Body of pancreas (tissue), 4 donors: ENCODE measurements at places on chromosomes 11 and 22. TPM values are rescaled to one million over a fixed set of nuclear protein-coding genes. Genes with fewer than 3 reads are reported as not detected.
A peak's percentile ranks its signal among the peaks of the same experiment; 100 is the strongest.

GRCh38 chr11:10453261-10453660 is 1.8 kb upstream of the AMPD3 start:
- DNase-seq = no peak

DNA sequence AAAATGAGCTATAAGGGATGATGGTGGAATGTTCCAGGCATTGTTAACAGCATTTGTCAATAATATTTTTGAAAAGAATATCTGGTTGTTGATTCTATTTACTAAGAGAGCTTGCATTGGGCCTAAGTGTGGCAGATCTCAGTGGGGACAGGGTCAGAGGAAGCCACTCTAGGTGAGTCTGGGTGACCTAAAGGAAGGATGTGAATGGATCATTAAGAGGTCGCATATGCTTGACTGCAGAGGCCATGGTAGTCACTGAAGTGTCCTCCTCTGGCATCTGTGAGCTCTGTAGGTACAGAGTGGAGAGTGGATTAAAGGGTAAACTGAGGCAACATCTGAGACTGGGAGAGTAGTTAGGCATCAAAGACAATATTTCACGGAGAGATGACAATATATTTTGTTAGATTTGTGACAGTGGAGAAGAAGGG is 37.9 kb upstream of the TOP3B start:
- no peak for DNase-seq

GRCh38 chr11:9847636-9848035 is 183.8 kb downstream of the SWAP70 start:
- no peak for DNase-seq

GRCh38 chr11:8733852-8734251 is 51.3 kb downstream of the RPL27A start:
- no peak for DNase-seq

DNA sequence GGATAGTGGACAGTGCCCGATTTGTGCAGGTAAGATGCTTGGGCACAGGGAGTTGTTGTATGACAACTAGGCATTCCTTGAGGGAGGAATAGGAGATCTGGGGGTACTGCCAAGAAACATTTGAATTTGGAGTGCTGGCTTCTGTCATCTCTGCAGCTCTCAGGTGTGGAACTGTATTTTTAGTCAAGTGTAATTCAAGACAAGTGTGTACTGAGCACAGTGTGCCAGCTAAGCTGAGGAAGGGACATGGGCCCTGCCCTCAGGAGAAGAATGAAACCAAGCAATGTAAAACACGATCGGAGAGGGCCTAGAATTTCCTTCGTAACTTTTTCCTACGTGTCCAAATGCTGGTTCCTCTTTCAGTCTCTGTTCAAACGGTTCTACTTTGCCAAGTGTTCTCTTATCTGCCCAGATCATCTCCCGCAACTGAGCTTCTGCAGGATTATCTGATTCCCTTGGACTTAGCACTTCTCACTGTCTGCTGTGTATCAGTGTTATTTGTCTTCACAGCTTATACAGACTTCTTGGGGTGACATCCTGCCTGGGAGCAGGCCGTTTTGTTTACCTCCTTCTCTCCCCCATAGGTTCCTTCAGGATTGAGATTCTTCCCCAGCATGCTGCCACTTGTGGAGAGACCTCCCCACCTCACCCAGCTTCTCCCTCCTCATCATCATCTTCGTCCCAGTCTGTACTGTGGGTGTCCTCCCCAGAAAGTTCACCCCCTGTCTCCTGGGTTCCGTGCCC is 27.6 kb downstream of the ART5 start:
- no peak for DNase-seq

- no peak for DNase-seq
Observed at GRCh38 chr11:64674774-64675173, 48.2 kb downstream of the NRXN2 start.

- DNase-seq = no peak
Observed at GRCh38 chr11:92129811-92130210, 94.8 kb upstream of the FAT3 start.

GRCh38 chr11:134756811-134757540 is 344.9 kb upstream of the B3GAT1 start:
- no peak for DNase-seq

GRCh38 chr11:7031471-7031871 is 11.2 kb downstream of the NLRP14 start:
- no peak for DNase-seq

GRCh38 chr11:133796043-133796795 is 49.1 kb downstream of the SPATA19 start:
- DNase-seq = no peak

DNA sequence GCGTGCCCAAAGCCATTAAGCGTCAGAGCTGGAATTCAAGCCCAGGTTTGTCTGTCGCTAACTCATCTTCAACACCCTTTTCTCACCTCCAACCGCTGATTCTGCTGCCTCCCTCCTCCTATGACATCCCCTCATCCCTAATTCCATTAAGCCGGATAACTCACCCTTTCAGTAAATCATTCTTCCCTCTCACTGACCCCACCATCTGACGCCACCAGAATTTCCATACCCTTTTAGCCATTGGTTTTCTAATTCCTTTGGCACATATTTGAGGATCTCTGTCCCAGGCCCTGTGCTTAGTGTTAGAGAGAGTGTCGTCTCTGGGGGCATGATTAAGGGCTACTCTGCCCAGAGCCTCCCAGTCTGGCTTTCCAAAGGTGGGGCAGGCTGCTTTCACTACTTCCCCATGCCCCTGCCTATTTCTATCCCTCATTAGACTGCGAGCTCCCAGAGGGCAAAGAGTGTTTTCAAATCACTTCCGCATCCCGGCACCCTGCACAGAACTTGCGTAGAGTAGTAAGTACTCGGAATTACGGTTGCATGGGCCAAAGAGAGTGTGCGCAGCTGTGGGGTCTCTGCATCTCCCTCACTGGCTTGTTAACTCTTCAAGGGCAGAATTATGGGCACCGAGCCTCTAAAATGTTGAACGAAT is 3.9 kb downstream of the KLHL35 start:
- no peak for DNase-seq

DNA sequence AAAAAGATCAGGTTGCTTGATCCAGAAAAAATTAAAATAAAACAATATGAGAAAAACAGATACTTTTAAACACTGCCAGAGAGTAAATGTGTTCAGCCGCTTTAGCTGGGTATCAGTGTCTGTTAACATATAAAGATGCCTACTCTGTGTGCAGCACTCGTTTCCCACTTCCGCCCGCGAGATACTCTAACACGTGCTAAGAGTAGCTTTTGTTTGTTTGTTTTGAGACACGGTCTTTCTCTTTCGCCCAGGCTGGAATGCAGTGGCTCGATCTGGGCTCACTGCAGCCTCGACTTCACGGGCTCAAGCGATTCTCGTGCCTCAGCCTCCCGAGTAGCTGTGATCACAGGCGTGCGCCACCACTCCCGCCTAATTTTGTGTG is 531 bp upstream of the MEN1 start:
- DNase-seq = peak; percentile 24

DNA sequence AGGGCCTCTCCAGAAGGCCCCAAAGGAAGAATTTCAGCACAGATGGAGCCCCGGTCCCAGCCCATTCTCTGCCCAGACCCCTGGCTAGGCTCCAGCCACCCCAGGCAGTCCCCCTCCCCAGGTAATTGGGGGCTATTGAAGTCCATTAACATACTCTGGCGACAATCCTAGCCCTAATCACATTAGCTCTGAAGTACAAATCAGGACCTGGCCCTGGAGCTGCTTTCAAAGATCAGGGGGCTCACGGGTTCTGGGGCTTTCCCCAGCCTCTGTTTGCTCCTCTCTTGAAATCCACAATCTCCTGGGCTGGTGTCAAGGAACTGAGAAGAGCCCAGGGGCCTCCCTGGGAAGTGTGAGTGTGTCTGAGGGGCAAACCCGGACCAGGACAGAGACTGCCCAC is 22.3 kb downstream of the FGF4 start:
- no peak for DNase-seq

GRCh38 chr11:108872781-108873291 is 208.0 kb downstream of the DDX10 start:
- no peak for DNase-seq

- DNase-seq = no peak
Observed at GRCh38 chr11:66111158-66111557, 41.1 kb downstream of the PACS1 start.

DNA sequence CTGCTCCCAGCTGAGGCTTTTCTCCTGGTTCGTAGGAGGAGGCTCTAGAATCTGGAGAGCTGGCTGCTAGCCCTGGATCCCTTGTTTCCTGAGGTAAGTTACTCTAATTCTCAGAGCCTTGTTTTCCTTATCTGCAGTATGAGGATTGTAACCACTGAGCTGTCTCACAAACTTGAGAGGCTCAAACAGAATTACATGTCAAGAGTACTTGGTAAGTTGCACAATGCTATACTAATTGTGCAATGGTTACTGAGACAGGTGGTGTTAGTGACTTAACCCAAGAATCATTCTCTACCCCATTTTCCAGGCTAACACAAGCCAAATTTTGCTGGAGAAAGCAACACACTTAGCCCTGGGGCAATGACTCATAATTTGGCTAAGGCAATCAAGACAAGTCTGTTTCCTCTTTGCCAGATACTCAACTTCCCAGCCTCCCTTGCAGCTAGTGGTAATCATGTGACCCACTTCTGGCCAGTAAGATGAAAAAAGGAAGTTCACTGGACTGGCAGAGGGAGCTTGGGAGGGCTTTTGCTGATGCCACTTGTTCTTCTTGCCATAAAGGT is 348.0 kb downstream of the TENM4 start:
- no peak for DNase-seq

- DNase-seq = no peak
Observed at GRCh38 chr22:29218758-29219408, 13.2 kb downstream of the EMID1 start.

GRCh38 chr11:30458541-30458940 is 127.6 kb downstream of the MPPED2 start:
- DNase-seq = no peak

DNA sequence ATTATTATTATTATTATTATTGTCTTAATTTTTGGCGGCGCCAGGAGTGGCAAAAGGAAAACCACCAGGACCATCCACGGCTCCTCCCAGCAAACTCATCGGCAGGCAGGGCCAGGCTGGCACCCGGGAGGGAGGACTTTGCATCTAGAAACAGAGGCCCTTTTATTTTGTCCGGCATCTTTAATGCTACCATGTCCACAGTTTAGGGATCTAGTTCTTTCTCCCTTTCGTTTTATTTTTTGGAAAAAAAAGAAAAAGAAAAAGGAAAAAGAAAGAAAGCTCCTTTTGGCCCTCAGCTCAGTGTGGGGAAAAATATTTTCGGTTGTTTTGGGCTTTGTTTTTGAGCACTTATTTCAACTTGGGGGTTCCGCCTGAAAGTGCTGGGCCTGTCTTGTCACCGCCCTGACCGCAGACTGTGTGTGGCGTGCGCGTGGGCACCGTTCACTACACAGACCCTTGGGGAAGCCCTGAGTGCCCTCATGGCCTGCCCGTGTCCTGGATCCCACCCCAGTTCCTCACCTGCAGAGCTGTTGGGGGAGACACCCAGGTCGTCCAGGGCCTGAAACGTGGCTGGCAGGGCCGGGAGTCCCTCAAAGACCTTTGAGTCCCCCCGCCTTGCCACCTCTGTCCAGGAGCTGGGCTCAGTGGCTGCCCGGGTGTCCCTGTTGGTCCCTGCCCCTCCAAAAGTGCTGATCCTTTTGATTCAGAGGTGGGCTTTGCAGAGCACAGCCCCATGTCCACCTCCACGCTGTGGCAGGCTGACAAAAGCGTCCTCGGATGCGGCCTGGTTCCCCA is 69.1 kb upstream of the PPARA start:
- DNase-seq = peak; percentile 37

- peak; percentile 70 for DNase-seq
Observed at GRCh38 chr11:113401718-113402117, 14.1 kb downstream of the ANKK1 start.

GRCh38 chr11:86670911-86671310 is 1.5 kb downstream of the ME3 start:
- DNase-seq = no peak

- DNase-seq = peak; percentile 9
Observed at GRCh38 chr11:1074244-1075221, at the start of gene MUC2. MUC2 (plus strand) TSS chr11:1074874.

The OTOG gene
- not detected for total RNA-seq

The ANO1 gene
- 23.1 TPM for total RNA-seq

The OR5J2 gene
- not detected for total RNA-seq

The UBQLN3 gene
- not detected for total RNA-seq
